Cardiac fibroblast (primary cell): ENCODE measurements at places on chromosomes 2 and 18.
A peak's percentile ranks its signal among the peaks of the same experiment; 100 is the strongest.

GRCh38 chr18:750456-750855, 38.0 kb upstream of the ENOSF1 start:
- DNase-seq: no peak

GRCh38 chr2:98580656-98581284, 27.5 kb downstream of the COA5 start:
- no peak for DNase-seq

- DNase-seq: peak; percentile 12
These were observed 695 bp downstream of the RBFA start for GRCh38 chr18:80034852-80035406.

DNA sequence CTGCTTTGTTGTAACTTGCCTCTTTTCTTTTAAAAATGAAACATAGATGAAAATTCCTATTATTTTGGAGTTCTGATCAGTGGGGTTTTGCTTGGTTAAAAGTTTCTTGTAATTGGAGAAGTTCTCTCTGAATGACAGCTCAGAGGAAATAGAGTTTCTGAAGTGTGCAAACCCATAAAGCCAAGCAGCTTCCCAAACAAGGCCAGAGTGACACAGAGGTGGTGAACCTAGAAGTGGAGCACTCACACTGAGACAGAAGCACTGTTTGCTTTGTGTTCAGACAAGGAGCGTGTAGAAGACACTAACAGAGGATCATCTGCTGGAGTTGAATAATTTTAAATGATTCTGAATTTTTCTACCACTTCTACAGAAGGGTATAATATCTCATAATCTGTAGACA, 49.2 kb downstream of the FBXO48 start:
- DNase-seq: no peak

- peak; percentile 26 for DNase-seq
These were observed 39.6 kb upstream of the BOD1L2 start for GRCh38 chr18:57107140-57107832.

DNA sequence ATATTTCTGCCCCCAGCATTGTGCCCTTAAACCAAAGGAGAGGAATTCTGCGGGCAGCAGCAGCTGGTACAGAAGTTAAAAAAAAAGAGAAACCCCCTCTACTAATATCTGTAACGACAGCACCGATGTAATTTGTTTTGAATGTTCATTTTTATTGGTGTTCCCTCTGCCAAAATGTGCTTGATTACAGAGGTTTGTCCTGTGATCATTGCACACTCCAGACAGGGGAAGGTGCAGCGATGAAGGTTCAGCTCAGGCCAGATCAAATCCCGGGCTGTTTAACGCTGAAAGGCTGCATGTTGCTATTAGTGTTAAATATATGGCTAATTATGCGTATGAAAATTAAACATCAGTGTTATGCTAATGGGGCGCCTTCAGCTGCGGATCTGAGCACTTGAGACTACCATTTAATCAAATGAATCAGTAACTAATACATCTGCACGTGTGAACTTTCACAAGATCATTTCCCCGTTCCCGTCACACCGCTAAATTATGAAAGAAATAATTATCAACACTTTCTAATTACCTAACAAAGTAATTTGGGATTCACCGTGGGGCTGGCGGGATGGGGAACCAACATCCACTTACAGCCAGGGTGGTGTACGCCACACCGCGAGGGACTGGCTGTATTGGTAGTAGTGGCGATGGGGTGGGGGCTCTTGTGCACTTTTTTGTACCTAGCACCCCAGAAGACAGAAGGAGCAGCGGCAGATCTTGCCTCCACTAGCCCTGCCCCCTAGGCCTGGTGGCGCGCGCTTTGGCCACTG, 1.5 kb upstream of the DLX1 start:
- DNase-seq: no peak

DNA sequence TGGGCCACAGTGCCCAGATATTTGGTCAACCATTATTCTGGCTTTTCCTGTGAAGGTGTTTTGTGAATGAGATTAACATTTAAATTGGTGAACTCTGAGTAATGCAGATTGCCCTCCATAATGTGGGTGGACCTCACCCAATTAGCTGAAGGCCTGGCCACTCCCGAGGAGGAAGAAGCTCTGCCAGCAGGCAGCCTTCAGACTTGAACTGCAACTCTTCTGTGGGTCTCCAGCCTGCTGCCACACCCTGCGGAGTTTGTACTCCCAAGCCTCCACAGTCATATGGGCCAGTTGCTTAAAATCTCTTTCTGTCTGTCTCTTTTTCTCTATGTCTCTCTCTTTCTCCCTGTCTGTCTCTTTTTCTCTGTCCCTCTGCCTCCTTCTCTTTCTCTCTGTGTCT, 262.7 kb downstream of the MYCN start:
- DNase-seq: no peak

GRCh38 chr2:182716650-182716979, 558 bp downstream of the DNAJC10 start:
- no peak for DNase-seq

GRCh38 chr2:191610756-191611155, 67.2 kb upstream of the NABP1 start:
- DNase-seq: no peak

DNA sequence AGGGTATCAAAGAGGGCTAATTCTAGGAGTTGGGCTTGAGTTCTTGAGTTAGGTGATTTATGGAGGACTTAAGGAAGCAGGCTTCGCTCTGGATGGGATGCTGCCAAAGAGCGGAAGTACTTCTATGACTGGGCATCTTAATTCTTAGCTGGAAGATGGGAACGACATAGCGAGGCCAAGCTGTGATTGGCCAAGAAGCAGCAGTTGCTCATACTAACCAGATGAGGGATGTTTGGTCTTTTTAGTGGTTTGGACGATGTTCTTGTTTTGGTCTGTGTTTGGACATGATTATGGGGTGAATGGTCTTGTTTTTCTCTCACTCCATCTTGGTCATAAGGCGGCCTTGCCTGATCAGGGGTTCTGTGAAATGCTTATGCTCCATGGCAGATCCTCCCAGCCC, 133.7 kb downstream of the MSH2 start:
- DNase-seq: no peak

DNA sequence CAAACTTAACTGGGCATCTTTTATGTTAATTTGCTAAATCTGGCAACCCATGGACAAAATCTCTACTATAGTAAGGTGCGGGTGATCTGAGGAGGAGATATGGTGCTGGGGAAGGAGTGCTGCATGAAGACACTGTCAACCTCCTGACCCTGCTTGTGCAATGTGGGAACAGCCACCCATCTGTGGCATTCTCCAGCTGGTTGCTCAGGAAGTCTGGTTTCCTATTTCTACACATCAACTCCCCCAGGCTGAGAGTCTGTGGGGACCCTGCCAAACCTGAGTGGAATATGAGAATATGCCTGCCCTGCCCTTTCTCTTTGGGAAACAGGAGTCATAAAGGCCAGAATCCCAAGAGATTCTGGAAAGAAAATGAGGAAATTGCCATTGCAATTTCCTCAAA, 60.1 kb upstream of the PAX3 start:
- peak; percentile 73 for DNase-seq

DNA sequence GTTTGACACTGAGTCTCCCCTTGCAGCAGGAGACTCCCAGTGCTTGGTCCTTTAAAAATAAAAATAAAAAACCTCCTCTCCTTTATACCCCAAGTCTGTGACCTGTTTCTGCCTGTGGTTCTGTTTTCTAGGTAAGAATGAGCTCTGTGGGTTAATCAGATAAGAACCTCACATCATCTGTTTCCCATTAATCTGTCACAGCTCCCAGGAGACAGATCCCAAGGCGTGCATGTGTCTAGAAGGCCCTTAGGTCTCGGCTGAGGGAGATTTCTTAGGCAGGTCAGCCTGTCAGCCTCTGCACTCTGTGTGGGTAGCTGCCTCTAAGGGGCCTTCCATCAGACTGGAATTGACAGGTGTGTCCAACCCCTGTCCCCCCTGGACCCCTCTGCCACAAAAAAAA, 80.7 kb downstream of the FHOD3 start:
- DNase-seq: no peak

GRCh38 chr2:183232161-183232865, 108.1 kb downstream of the NUP35 start:
- peak; percentile 17 for DNase-seq

GRCh38 chr18:57843386-57843785, 40.3 kb upstream of the ATP8B1 start:
- DNase-seq: no peak
